ENCODE measurements at places on chromosomes 7 and 10. TPM values are rescaled to one million over a fixed set of nuclear protein-coding genes. Genes with fewer than 3 reads are reported as not detected.

PDE1C gene
- total RNA-seq: 0.26 TPM

MRM2 gene
- 18.9 TPM for total RNA-seq

MYPN gene
- 0.13 TPM for total RNA-seq

TMEM72 gene
- total RNA-seq: not detected

HIF1AN gene
- 5.9 TPM for total RNA-seq

CYP26A1 gene
- not detected for total RNA-seq

DENND11 gene
- 6.8 TPM for total RNA-seq

CUZD1 gene
- 0.13 TPM for total RNA-seq

TMEM225B gene
- 4.2 TPM for total RNA-seq

PNPLA8 gene
- 19.9 TPM for total RNA-seq

RAMP3 gene
- total RNA-seq: not detected

HHEX gene
- 11.0 TPM for total RNA-seq

CTAGE4 gene
- total RNA-seq: 0.72 TPM

TRPV5 gene
- total RNA-seq: not detected

SPDYE16 gene
- total RNA-seq: not detected

ADAMTS14 gene
- total RNA-seq: 0.08 TPM

RTKN2 gene
- total RNA-seq: 1.7 TPM

IKZF1 gene
- total RNA-seq: not detected

C10orf95 gene
- not detected for total RNA-seq

GFRA1 gene
- total RNA-seq: 5.2 TPM

DDX21 gene
- 71.6 TPM for total RNA-seq

ZNF655 gene
- total RNA-seq: 89.8 TPM

Measured in epithelial cell of alveolus of lung (primary cell).